ENCODE measurements at places on chromosomes 11 and 22. TPM values are rescaled to one million over a fixed set of nuclear protein-coding genes. Genes with fewer than 3 reads are reported as not detected.

DNA sequence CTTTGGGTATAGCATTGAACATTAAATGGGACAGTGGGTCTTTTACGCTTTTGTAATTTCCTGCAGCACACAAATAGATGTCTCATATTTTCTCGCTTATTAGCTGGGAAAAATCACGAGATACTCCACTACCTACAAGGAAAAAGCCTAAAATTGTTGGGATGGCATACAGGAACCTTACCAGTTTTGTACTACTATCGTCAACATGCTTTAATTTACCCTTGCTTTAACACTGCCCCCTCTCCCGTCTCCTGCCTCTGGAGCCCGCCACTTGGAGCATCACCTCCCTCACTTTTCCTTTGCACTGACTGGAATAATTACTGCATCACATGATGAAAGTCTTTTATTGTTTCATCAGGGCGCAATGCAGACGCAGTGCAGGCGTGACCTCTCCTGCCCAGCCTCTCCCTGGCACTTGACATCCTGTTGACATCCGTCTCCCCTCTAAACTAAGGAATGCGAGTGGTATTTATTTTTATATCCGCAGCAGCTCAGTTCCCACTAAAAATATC is 1.0 kb upstream of the FNBP4 start:
- peak; percentile 89 for DNase-seq

OR51B2 gene
- not detected for total RNA-seq

MAJIN gene
- not detected for total RNA-seq

GRCh38 chr22:32619614-32620426 is 145.2 kb downstream of the FBXO7 start:
- DNase-seq: peak; percentile 88

DNA sequence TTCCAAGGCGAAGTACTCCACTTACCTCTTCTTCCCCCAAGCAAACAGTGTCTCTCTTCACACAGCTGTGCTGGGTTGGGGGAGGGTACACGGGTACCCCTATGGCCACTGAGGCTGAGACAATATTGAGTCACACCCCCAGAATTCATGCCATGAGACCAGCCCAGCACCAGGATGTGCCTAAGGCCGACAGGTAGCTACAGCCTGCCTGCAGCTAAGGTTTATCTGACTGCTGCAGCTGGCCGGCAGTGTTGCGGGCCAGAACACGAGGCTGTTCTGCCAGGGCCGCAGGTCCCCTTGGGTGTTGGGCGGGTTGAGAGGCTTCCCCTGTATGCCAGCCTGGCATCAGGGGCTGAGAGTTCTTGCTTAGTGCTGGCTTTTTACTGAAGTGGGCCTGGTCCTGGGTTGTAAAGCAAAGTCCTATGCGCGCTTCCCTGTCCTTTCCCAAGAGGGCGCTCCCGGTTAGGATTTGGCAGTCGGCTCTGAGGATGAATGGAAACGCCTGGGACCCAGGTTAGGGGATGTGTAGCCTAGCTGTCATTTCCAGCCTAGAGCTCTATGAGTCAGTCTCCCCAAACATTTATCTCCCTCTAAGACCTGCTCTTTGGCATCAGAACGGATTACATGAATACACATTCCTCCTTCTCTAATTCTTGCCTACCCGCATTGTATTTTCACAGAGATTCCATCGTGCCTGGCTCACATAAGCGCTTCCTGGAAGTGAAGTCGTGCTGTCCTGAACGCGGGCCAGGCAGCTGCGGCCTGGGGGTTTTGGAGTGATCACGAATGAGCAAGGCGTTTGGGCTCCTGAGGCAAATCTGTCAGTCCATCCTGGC is 7.1 kb downstream of the USP18 start:
- peak; percentile 91 for DNase-seq

Data from posterior vena cava (tissue), 2 donors.